ENCODE measurements at places on chromosomes 2 and 18.

DNA sequence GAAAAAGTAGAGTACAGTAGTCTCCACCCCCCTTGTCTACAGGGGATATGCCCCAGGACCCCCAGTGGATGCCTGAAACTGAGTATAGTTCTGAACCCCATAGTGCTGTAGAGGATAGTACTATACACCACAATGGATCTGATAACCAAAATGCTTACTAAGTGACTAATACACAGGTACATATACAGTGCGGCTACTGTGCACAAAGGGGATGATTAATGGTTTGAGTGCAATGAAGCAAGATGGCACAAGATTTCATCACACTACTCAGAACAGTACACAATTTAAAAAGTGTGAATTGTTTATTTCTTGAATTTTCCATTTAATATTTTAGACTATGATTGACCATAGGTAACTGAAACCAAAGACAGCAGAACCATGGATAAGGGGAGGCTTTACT, 446.9 kb upstream of the NRP2 start:
- no peak for DNase-seq

GRCh38 chr2:11541693-11542274, 7.9 kb downstream of the GREB1 start:
- DNase-seq = no peak

DNA sequence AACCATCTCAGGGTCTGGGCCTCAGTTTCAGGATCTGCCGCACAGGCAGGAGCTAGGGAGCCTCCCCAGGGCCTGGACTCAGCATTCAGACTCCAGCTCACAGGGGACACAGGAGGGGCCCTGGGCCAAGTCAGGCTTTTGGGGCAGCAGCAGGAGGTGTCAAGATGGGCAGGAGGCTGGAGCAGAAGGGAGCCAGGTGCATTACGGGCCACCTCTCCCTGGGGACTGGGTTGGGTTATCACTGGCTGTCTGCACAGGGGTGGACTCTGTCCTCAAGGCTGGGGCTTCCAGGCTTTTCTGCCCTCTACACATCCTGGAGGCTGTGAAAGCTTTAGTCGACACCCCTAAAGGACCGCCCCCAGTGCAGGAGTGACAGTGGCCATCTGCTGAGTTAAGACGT, 20.0 kb downstream of the AQP12A start:
- no peak for DNase-seq

DNA sequence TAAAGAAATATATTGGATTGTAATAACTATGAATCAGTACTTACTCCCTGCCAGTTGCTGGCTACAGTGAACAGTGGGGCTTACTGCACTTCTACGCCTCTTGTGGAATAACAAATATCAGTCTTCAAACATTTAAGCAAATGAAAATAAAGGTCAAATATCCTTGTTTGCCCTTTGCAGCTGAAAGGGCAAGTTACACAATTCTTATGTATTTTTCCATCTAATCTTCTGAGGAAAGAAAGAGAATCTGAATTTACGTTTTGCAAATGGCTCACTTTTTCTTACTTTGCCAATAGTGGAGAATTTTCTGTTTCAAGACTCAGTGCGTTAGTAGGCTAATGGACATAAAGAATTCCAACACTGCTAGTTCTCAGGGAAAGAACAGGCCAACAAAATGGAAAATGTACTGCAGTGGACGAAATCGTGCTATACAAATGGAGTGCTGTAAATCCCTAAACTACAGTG, 157.2 kb upstream of the TMEM200C start:
- DNase-seq = no peak
